Ureter (tissue), 1 donor: ENCODE measurements at places on chromosomes 2 and 18. TPM values are rescaled to one million over a fixed set of nuclear protein-coding genes. Genes with fewer than 3 reads are reported as not detected.

GRCh38 chr2:73830871-73831401 lies 2.2 kb downstream of the STAMBP start:
- DNase-seq = no peak

- DNase-seq = no peak
Measured at GRCh38 chr2:159716857-159717256, 4.6 kb downstream of the MARCHF7 start.

DNA sequence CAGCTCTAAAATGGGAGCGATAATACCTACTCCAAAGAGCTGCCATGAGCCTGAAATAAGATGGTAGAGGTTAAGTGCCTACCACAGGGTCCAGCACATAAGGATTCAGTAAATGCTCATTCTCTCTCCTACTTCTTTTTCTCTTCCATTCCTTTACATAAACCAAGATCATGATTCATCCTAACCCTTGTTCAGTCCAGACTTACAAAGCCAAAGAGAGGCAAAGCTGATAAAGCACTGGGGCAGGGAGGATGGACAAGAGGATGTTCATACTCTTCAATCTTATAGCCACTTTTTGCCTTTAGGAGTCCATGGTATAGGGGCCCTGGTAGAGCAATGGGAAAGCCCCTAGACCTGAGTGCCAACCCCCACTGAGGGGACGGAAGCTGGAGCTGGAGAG lies 75.6 kb upstream of the PKDCC start:
- DNase-seq = no peak

SULT1C4 gene
- 3.4 TPM for total RNA-seq

GRCh38 chr18:26091047-26091630 lies 726 bp upstream of the SS18 start:
- no peak for DNase-seq
